ENCODE measurements at places on chromosomes 3 and 15.

DNA sequence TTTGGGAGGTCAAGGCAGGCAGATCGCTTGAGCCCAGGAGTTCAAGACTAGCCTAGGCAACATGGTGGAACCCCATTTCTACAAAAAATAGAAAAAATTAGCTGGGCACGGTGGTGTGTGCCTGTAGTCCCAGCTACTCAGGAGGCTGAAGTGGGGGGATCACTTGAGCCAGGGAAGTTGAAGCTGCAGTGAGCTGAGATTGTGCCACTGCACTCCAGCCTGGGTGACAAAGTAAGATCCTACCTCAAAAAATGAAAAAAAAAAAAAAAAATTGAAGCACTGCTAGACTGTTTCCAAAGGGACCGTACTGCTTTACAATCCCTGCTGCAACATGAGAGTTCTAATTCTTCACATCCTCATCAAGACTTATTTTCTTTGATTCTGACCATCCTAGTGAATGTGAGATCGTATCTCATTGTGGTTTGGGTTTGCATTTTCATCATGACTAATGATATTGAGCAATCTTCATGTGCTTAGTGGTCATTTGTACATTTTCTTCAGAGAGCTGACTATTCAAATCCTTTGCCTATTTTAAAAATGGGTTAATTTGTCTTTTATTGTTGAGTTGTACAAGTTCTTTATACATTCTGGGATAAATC, 10.8 kb downstream of the CMTM8 start:
- DNase-seq, result no peak

- DNase-seq, result no peak
These were observed 257.6 kb upstream of the STT3B start for GRCh38 chr3:31275038-31275572.

DNA sequence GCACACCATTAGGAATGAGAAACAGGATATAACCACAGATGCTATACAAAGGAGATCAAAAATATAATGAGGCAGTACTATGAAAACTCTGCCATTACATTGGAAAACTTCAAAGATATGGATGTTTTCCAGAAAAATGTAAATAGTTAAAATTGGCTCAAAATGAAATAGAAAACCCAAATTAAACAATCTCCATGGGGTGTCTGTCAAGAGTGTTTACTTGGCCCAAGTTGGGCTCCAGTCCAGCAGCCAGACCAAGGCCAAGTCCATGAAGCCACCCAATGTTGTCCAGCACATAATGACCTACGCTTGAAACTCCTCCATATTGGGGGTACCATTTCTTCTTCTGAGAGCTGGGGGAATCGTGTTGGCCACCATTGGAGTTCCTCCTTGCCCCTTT, 37.1 kb downstream of the CTXND1 start:
- DNase-seq, result no peak

GRCh38 chr15:65175511-65175910, 9.6 kb downstream of the CLPX start:
- no peak for DNase-seq
